Activated naive CD4-positive, alpha-beta T cell treated with anti-CD3 and anti-CD28 coated beads for 36 hours (primary cell): ENCODE measurements at places on chromosomes 12 and 14.

- DNase-seq = no peak
Observed at GRCh38 chr12:106090591-106091445, 47.9 kb downstream of the NUAK1 start.

GRCh38 chr14:24630872-24631477 lies 3.0 kb downstream of the GZMB start:
- no peak for DNase-seq

DNA sequence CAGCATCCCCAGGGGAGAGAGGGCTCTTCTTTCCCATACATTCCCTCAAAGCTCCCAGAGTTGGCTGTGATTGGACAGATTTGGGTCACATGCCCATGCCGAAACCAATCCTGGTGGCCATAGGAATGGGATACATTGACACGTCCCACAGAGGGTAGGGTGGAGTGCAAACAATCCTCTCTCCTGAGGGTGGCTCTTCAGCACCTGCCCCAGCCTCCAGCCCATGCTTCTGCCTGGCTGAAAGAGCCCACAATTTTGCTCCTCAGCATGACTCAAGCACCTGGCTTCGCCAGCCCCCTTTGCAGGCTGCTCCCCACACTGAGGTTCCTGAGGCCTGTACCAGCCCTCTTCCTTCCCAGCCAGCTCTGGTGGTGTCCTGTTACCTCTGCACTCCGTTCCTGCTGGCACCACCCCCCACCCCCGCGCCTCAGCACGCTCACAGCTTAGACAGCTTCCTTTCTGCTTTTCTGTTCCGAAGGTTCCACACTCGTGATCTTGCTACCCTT lies 71.7 kb downstream of the CCDC92 start:
- peak; percentile 52 for DNase-seq

- peak; percentile 9 for DNase-seq
Observed at GRCh38 chr14:73634011-73634833, 10.6 kb upstream of the DNAL1 start.

DNA sequence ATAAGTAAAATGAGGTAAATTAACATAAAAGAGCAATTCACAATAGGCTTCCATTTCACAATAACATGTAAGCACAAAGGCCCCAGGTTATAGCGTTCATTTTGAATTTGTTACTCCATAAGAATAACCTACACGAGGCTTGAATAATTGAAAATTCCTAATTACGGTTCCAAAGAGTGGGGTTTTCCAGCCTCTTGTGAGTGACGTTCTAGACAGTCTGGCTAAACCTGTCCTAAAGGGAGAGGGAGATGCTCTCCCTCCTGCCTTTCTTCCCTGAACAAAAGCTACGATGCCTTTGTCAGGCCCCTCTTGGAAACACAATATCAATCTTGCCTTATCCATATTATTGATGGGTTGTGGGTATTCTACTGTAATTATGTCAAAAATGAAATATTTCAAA lies 24.3 kb upstream of the VRK1 start:
- no peak for DNase-seq

- no peak for DNase-seq
Observed at GRCh38 chr14:63470962-63471793, 72.0 kb downstream of the PPP2R5E start.

GRCh38 chr14:65517635-65518542 lies 105.4 kb downstream of the FUT8 start:
- no peak for DNase-seq

DNA sequence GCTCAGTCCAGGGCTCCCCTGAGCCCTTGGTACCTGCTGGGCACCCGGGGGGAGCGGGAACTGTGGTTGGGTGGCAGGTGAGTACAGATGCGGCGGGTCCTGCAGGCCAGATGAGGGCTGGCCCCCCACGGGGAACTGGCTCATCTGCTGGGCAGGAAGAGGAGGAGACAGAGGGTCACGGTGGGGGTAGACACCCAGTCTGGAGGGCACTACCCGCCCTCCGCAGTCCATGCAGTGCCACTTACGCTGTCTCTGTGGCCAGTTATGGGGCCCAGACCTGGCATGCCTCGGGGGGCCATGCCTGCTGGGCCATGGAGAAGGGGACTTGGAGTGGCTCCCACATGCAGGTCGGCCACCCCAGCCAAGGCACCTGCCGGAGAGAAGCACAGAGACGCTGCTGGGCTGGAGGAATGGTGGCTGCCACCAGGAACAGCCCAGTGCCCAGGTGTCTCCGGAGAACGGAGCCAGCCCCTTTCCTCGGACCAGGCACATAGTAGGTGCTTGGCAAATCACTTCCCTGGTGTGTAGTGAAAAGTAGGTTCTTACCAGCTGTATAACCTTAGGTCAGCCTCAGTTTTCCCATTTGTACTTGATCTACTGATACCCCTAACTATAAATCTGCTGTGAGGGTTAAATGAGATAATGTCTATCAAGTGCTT lies 21.1 kb downstream of the FOXN4 start:
- no peak for DNase-seq

GRCh38 chr12:4172999-4173398 lies 100.6 kb upstream of the CCND2 start:
- no peak for DNase-seq
